ENCODE measurements at places on chromosomes 6 and 20. TPM values are rescaled to one million over a fixed set of nuclear protein-coding genes. Genes with fewer than 3 reads are reported as not detected.

CDH4 gene
- 0.67 TPM for total RNA-seq

EYS gene
- total RNA-seq, result not detected

NEURL2 gene
- total RNA-seq, result 1.5 TPM

ANGPT4 gene
- total RNA-seq, result not detected

C6orf163 gene
- total RNA-seq, result 2.4 TPM

DNA sequence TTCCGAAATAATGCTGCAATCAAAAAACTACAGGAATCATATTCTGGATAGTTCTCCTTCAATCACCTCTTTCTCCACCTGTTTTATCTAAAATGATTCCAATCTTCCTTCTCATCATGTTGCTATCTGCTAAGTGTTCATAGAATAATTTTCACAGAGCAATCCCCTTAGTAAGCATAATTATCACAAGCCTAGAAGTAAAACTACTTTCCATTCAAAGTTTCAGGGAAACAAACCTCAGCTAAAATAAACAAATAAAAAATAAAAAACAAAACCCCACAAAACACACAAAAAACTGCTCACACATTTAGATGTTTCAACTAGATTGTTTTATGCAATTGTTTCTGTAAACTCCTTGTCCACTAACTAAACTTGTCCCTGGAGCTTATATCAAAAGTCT is 291.2 kb downstream of the PHACTR1 start:
- no peak for DNase-seq

- no peak for DNase-seq
These were observed 119.4 kb upstream of the GJE1 start for GRCh38 chr6:142013287-142013686.

DNA sequence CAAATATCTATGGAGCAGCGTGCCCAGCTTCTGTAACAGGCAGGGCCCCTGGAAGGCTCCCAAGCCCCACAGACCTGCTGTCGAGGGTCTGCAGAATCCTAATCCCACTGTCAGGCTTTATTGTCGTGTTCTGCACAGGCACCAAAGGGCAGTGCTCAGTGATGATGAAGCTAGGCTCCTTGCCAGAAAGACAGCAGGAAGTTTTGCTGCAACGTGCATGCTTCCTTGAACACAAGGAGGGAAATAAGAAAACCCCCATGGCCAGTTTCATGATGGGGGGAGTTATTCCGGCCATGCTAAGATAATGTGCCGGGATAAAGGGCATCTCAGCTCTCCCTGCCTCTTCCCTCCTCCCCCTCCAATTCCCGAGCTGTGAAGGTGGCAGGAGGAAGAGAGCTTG is 109.4 kb upstream of the KCNG1 start:
- DNase-seq, result no peak

DNA sequence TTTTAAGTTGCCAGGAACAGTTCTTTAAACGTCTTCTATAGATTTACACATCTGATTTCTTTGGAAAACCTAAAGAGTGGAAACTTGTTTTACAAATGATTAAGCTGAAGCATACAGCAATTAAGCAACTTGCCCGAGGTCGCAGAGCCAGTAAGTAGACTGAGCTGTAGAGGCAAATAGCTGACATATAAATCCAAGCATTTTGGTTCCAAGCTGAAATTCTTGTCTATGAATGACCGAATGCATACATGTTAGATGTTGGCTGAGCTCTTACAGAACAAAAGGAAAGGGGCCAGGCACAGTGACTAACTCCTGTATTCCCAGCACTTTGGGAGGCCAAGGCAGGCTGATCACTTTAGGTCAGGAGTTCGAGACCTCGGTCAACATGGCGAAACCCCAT is 101.8 kb upstream of the SGK1 start:
- no peak for DNase-seq

DNA sequence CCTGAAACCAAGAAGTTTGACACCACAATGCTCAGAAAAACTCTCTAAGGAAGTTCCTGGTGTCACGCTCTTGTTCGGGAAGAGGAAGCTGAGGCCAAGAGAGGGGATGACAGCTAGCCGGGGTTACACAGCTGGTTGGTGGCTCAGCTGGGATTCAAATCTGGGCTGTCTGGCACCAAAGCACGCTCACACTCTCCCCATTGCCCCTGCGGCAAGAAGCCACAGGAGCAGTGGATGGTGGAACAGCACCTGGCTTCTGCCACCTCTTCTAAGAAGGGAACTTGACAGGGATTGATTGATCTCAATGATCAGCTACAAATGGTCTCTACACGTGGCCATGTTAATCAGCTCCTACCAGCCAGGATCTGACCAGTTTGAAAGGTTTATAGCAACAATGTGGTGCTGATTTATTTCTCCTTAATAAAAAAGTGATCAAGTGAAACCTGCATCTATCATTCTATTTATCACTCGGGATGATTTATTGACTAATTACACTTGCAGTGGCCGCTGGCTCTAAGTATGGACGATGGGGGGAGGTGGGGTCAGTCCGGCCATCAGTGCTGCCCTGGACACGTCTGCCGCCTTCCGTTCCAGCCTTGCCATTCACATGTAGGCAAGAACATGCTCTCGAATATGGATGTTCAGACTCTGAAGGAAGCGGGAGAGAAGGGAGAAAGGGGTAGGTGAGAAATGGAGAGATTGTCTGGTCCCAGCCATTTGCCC is 71.9 kb upstream of the TOP1 start:
- DNase-seq, result no peak

- DNase-seq, result no peak
These were observed 78.7 kb downstream of the PLCB4 start for GRCh38 chr20:9147547-9148024.

GRCh38 chr6:2460216-2460745 is 214.9 kb upstream of the GMDS start:
- no peak for DNase-seq

DNA sequence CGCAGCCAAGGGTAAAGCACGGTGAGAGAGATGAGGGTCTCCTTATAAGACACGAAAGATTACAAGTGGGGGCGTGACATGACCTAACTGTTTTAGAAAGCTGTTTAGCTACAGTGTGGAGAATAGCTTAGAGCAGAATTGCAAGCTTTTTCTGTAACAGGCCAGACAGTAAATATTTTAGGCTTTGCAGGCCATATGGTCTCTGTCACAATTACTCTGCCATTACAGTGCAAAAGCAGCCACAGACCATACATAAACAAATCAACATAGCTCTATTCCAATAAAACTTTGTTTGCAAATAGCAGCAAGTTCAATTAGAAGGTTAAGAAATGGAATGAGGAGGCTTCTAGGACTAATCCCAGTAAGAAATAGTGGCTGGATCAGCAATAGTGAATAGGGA is 16.8 kb downstream of the PGM3 start:
- no peak for DNase-seq

DNA sequence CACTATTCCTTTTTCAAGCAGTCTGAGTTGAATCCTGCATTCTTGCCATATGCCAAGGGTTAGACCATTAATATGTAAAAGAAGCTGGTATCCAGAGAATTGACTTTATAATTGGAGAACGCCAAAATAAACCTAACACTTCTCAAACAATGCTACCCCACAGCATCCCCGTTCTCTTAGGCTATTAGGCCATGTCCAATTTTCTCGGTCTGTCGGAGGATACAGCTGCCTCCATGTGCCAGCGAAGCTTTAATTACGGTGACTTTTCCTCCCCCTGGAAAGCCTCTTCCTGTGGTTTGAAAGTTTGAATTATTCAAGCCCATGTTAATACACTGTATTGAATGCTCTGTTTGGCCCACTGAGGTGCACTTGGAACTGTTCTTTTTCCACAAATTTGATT is 60.5 kb downstream of the HS3ST5 start:
- no peak for DNase-seq

DNA sequence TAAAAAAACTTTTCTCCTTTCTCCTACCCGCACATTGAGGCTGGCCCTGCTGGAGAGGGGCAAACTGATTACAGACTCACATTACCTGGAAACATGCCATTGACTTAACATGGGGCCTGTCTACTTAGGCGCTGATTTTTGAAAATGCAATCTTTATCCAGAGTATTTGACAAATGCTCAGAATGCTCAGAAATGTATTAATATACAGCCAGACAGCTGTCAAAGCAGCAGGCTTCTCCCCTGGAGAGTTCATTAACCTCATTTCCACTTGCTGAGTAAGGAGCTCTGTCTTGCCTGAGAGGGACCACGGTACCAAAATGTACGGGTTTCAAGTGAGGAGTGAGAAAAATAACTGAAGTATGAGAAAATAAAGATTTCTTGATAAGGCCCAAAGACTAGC is 95.7 kb downstream of the PAX1 start:
- DNase-seq, result no peak

- no peak for DNase-seq
These were observed 9.2 kb downstream of the POU3F2 start for GRCh38 chr6:98843271-98844243.

DNA sequence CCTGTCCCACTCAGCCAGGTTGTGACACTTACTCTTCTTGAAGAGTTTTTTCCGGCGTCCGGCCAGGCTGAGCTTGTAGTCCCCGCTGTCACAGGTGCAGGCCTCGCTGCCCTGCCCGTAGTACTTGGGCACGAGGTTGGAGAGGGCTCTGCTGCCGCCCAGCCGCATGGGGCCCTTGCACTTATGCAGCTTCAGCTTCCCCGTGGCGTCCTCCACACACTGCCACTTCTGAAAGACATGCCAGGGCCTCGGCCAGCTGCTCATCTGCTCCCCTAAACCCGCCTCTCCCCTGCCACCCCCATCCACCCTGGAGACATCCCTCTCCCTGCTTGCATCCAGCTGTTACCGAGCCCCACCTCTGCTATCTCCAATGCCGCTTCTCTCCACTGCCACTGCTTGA is 113.1 kb downstream of the SULF2 start:
- no peak for DNase-seq

- no peak for DNase-seq
These were observed 1.3 kb downstream of the ABHD16A start for GRCh38 chr6:31701666-31702404.

DNA sequence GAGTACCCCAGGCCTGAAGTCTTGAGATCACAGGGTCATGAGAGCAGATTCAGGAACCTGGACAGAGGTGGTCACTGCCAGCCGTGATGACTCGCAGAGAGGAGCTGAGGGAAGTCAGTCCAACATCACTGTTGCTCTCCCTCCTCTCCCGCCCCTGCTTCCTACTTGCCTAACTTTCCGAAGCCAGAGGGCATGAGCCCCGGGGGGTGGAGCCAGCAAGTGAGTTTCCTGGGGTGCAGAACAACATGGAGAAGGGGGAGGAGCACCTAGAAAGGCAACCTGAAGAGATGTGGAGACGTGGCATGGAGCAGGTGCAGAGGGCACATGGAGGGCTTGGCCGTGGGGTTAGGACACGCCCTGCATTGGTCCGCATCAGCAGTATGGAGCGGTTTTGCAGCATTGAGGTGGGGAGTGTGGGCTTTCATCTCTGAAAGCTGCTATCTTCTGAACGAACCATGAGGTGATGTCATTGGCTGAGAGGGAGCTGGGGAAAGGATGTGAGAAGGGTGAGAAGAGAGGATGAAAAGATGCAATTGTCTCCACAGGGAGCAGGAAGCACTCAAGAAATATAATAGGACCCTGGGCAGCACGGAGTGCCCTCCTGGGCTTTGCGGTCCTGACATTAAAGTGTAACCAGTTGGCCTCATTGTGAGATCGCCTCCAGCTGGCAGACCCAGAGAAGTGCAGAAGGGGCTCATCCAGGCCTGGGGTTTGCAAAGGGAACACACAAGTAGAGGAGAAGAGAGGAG is 25.0 kb downstream of the GDAP1L1 start:
- peak; percentile 10 for DNase-seq
